Activated CD4-positive, alpha-beta T cell treated with anti-CD3 and anti-CD28 coated beads, Interleukin-10, Interleukin-2, amounts not matched to agents 100 ng/mL and 50 ng/mL, durations not matched to agents 16 hours and 8 hours (primary cell): ENCODE measurements at places on chromosomes 4 and X.
A peak's percentile ranks its signal among the peaks of the same experiment; 100 is the strongest.

GRCh38 chrX:143580266-143580665 is 55.6 kb downstream of the SLITRK4 start:
- no peak for DNase-seq

DNA sequence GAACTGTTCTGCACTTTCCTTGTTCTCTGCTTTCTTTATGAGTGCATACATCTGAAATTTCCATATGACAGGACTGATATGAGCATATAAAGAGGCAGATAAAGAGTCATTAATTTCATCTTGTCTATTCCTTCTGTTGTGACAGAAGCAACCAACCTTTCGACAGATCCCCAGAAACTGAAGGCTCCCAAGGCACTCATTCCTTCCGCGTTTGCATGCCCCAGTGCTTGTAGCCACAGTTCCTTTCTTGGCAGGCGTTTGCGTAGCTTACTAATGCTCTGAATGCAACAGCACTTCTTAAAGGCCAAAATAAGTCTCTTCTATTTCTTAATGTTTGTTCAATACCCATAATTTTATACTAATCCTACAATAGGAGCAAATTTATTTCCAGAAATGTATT is 94.0 kb upstream of the TBL1X start:
- DNase-seq = no peak

- DNase-seq = no peak
Observed at GRCh38 chr4:87152310-87153041, 67.9 kb downstream of the KLHL8 start.

GRCh38 chrX:54193085-54193821 is 10.2 kb upstream of the FAM120C start:
- DNase-seq = no peak

GRCh38 chr4:6881908-6882307 is 27.7 kb upstream of the TBC1D14 start:
- DNase-seq = no peak

DNA sequence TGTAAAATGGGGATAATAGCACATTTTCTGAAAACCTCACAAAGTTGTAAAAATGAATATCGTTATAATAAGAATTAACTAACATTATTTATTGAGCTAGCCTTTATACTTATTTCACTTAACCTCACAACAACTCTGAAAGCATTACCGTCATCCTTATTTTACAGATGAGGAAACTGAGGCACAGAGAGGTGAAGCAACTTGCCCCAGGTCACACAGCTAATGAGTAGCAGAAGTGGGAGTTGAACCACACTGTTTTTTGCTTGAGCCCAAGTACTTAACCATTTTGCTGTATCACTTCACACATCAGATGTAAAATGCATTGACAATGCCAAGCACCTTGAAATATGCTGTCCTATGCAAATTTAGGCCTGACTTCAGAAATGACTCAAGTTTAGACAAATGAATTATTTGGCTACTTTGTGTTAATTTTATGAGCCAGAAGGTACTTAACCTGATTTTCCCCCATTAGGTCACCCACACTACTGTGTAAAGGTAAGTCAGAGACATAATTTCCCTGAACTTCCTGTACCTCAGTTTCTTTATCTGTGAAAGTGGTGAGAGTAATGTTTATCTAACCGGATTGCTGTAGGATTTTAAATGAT is 23.1 kb downstream of the CD40LG start:
- no peak for DNase-seq

- DNase-seq = no peak
Observed at GRCh38 chr4:166014411-166014810, 141.4 kb downstream of the TLL1 start.

DNA sequence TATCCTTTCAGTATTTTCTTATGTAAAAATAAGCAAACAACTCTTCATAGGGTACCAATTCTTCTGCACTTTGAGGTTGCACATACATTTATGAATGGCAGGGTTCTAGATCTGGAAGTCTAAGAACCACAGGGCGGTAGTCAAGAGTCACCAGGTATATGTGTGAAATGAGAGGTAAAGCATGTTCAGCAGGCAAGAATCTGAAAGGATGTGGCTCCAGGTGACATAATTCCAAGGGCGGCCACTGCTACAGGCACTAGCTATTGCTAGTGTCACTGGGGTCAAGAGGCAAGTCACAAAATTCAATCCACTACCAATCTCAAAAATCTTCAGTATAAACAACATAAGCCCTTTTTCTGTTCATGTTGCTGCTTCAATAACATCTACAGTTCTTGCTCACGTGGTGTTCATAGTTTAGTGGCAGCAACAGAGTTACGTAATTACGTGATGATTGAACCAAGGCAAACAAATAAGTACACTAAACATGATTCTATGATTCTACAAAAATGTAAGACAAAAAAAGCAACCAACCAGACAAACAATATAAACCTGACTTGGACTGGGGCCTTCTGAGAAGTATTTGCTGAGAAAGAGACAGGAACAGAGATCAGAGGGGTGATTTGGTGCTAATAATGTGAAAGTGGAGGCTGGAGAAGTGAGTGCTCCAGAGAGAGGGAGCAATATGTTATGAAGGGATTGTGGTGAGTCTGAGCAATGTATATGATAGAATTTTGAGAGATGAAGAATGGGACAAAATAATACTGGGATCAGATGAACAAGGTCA is 101.7 kb downstream of the NAA11 start:
- no peak for DNase-seq

- peak; percentile 53 for DNase-seq
Observed at GRCh38 chr4:42280327-42281095, 116.8 kb upstream of the SHISA3 start.

DNA sequence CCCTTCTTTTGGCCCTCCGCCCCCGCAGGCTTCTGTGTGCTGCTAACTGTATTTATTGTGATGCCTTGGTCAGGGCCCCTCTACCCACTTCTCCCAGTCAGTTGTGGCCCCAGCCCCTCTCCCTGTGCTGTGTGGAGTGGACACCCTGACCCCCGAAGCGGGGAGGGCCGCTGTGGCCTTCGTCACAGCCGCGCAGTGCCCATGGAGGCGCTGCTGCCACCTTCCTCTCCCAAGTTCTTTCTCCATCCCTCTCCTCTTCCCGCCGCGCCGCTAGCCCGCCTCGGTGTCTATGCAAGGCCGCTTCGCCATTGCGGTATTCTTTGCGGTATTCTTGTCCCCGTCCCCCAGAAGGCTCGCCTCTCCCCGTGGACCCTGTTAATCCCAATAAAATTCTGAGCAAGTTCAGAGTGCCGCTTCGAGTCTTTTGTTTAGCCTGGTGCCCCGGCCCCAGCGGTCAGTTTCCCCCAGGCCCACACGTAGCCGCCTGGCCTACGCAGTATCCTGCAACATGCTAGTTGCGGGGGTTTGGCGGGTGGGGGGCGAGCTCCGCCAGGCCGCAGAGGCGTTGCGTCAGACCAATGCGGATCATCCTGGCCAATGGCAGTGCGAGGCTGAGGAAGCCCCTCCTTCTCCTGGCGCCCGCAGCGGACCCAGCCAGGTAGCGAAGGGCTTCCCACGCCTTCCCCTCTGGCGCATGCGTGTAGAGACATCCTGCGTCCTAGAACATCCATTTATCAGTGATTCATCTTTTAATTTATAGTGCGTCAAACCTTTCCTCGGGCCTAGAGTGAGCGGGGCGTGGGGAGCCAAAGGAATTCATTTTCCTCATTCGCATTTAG is 5.6 kb upstream of the KANTR start:
- DNase-seq = peak; percentile 82

- no peak for DNase-seq
Observed at GRCh38 chr4:158121161-158121579, 51.7 kb downstream of the GASK1B start.

- DNase-seq = peak; percentile 70
Observed at GRCh38 chr4:83267830-83268475, 16.6 kb downstream of the COQ2 start.

DNA sequence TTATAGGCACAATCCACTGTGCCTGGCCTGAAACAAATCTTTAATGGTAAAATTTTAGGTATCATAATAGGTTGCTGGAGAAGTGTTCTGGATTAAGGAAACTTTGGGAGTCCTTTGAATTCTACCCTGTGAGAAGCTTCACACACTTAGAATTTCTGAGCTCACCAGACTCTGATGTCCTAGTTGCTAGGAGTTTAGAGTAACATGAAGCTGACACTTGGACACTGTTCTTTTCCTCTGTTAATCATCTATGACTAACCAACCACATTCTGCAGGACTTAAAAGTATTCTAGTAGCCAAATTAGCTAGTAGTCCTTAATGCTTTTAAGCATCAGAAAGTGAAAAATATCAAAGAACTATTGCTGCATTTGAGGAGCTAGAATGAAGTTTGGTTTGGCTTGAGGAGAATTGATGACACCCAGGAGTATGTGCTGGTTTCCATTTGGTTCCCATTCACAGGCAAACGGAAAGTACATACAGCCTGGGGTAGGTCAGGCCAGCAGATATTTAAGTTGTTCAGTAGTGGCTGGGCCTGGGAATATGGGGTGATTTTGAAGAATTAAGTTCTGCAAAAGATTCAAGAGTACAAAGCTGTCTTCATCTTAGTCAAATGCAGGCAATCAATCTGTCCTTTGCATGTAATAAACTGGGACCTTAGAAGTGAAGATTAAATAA is 38.8 kb upstream of the IGFBP7 start:
- DNase-seq = no peak

GRCh38 chr4:67288964-67289363 is 256.3 kb downstream of the CENPC start:
- peak; percentile 39 for DNase-seq

DNA sequence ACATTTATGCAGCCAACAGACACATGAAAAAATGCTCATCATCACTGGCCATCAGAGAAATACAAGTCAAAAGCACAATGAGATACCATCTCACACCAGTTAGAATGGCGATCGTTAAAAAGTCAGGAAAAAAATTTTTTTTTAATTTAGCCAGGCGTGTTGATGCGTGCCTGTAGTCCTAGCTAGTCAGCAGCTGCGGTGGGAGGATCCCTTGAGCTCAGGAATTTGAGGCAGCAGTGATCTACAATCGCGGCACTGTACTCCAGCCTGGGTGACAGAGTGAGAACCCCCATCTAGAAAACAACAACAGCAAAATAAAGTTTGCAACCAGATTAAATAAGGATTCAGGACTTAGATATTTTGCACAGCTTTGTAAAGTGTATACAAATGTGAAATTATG is 65.7 kb upstream of the ALG13 start:
- no peak for DNase-seq

- DNase-seq = peak; percentile 64
Observed at GRCh38 chrX:103687696-103688201, 1.2 kb upstream of the MORF4L2 start.

DNA sequence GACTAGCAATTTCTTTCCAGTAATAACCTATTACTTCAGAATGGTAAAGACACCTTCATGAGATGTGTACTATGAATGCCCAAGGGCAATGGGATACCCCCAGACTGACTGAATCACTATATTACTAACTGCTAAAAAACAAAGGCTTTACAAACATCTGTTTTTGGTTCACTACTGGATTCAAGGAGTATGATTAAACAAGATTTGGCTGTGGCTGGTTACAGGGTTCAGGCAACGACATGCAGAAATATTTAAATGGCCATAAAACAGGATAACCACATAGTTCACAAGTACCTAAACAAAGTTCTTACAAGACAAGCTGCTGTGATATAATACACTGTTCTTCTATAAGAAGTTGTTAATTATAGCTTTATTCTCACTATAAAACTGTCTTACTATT is 128.2 kb downstream of the FRYL start:
- no peak for DNase-seq

DNA sequence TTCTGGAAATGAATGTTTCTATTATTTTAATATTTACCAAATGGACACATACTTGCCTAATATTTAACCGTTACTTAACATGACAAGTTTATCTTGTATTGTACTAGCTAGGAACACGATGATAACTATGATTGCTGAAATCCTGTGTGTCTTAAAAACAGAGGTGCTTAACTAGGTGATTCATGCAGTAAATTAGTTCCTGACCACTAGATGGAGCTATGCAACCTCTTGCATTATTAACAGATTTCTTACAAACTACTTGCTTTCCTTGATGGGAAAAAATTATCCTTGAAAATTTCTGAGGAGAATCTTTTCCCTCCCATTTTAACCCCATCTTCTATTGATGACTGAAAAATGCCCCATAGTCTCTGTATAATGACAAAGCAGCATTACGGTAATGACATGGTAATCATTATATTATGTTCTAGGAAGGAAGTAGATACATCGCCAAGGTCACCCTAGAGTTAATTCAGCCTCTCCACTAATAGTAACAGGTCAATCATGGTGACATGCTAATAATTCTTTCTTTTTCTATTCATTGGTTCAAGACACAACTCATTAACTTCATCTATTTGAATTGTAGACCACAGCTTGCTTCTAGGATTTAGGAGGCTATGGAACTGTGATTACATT is 844.2 kb downstream of the RAPGEF2 start:
- peak; percentile 42 for DNase-seq

DNA sequence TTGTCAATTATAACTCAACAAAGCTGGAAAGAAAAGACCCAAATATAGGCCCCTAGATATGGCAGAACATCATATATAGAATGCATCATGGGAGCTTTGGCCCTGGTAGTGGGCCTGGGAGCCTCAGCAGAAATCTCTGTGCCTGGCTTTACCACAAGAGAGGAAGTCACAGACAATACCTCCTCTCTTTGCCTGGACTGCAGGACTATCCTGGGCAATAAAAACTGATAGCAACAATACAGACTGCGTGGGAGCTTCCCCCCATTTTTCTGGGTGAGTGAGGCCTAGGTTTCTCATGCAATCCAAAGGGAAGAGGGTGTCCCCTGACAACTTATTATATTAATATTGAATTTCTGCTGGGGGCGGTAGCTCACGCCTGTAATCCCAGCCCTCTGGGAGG is 64.0 kb upstream of the NFKB1 start:
- DNase-seq = no peak

DNA sequence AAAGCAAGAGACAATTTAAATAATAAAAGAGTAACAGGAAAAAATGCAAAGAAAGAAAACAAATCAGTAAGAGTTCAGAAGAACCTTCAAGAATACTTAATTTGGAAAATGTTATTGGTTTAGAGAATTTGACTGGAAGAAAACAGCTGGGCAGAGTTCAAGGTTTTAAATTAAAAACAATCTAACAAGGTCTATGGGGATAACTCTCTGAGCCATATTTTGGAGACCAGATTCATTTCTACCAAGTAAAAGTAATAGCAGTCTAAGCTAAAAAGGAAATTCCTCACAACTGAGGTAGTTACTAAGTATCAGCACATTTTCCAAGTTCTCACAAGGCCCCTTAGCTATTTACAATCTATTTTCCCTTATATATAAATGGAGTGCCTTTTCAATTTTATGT is 82.4 kb upstream of the TFDP3 start:
- DNase-seq = no peak

DNA sequence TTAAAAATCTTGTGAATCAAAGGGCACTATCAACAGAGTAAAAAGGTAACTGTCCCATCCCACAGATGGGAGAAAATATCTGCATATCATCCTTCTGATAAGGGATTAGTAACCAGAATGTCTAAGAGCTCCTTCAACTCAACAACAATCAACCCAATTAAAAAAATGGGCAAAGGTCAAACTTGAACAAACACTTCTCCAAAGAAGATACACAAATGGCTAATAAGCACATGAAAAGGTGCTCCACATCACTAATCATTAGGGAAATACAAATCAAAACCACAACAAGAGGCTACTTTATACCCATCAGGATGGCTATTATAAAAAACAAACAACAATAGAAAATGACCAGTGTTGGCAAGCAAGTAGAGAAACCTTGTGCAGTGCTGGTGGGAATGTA is 43.3 kb downstream of the TMEM165 start:
- DNase-seq = no peak

GRCh38 chrX:154399527-154400368 is 1.6 kb downstream of the RPL10 start:
- DNase-seq = peak; percentile 43

- no peak for DNase-seq
Observed at GRCh38 chr4:182944484-182945213, 27.5 kb upstream of the DCTD start.

- no peak for DNase-seq
Observed at GRCh38 chr4:97656044-97656720, 487.1 kb downstream of the STPG2 start.
